ENCODE measurements at places on chromosomes 3 and 15. TPM values are rescaled to one million over a fixed set of nuclear protein-coding genes. Genes with fewer than 3 reads are reported as not detected.

GALNT15 gene
- polyA plus RNA-seq = 121 TPM

CNBP gene
- 517 TPM for polyA plus RNA-seq

DNA sequence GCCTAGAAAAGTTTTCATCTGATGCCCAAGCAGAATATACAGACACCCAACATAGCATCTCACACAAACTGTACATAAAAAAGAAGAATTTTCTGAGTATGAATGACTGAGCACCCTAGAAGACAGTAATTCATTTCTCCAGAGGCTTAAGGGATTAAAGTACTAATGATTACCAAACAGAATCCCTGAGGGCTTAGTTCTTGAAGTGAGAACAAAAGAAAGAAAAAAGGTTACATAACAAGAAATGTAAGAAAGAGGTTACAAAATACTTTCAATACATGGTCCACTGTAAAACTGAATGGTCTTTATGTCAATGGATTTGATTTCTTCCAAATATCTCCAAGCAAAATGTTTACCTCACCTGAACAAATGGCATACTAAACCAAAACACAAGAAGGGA is 9.1 kb upstream of the NEK10 start:
- DNase-seq = no peak

- DNase-seq = no peak
These were observed 64.1 kb downstream of the WDR72 start for GRCh38 chr15:53695365-53695764.

DNA sequence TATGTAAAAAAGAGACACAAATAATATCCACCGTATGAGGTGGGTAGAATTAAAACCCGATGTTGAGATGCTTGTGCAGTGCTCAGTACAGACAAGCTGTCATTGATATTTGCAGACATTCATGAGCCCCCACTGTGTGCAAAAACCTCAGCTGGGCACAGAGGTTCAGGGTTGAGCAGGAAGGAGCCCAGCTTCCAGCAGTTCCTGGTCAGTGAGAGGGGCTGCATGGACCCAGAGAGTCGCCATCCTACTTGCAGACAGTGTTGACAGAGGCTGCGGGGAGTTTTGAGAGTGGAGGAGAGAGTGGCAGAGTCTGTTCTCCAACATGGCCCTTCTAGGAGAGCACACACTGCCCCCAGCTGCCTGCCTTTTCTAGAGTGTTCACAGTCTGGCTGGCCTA is 6.1 kb upstream of the LTF start:
- DNase-seq = no peak

DNA sequence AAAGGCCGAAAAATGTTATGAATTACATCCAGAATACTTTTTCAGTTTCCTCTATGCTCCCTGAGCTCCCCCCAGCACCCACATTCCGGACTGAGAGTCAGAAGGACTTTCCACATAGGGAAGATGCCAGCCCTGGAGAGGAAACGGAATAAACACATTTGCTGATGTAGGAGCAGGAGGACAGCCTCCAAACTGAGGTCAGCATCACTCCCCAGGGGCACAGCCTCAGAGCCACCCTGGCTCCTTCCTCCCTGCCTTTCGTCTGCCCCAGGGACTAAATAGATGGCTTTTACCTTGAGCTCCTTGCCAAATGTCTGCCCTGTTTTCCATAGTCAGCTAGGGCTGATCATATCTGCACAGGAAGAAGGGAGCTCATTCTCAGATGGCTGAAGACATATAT is 22.6 kb upstream of the SLCO2A1 start:
- no peak for DNase-seq

DNA sequence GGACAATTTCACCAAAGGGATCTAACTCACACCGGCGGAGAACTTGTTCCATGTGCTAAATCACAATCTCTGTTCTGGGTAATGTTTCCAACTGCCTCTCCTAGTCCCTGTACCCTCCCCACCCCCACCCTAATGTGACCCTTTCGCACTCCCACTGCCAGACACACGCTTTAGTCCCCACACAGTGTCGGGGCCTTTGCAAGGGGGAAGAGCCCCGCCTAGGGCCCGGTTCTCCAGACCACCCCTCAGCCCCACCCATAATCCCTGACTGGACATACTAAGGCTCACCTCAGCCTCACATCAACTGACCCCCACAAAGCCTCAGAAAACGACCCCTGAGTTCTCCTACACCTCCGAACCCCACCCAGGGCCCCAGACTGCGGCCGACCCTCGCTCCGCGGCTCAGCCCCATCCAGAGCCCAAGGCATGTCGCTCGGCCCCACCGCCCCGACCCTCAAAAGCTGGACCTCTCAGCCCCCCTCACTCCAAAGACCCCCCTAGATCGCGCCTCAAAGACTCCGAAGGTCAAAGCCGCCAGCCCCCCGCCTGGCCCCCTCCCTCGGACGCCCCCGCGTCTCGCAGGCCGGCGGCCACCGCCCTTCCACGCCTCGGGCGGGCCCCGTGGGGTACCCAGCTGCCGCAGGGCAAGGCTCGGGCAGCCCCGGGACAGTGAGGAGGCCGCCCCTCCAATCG is 72.0 kb upstream of the MAP4 start:
- DNase-seq = peak; percentile 31

DNA sequence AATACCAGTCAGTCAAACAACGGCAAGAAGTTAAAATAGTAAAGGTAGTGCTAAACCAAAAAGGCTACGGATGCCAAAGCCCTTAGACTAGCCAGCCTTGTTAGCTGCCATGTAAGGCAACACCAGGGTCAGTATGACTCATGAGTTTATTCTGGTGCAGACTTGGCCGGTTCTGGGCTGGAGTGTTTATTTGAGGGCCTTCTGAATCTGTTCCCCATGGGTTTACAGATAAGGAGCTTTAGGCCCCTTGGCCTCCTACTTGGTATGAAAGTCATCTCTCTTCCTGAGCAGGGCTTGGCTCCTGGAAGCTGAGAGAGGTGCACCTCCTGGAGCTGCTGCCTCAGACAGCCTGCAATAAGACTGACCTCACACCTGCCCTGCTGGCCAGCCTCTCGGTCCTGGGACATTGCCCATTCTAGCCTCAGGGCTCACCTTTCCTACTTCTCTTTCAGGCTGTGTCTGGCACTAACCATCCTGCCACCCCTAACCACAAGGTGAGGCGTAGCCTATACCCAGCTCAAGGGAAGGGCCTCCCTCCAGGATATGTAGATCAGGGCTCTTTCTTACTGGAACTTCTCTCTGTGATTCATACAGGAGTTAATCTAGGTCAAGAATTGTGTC is 10.4 kb upstream of the RTP1 start:
- no peak for DNase-seq
